ENCODE measurements at places on chromosomes 5 and 9.

DNA sequence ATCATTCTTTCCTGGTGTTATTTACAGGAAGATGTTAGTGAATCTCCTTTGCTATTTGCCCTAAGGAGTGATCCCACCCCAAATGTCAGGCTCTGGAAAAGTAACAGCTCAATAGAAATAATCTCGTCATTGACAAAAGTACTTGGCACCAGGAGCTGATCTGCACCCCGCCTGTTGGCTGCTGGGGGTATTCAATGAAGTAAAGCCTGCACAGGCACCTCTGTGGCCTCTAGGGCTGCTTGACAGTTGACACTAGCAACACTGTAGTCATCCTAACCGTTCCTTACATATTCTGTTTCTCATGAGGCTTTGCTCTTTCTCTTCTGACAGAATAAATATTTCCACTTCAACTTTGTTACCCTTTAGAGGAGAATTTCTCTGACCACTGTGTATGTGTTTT is 103.4 kb downstream of the DOCK2 start:
- no peak for DNase-seq

DNA sequence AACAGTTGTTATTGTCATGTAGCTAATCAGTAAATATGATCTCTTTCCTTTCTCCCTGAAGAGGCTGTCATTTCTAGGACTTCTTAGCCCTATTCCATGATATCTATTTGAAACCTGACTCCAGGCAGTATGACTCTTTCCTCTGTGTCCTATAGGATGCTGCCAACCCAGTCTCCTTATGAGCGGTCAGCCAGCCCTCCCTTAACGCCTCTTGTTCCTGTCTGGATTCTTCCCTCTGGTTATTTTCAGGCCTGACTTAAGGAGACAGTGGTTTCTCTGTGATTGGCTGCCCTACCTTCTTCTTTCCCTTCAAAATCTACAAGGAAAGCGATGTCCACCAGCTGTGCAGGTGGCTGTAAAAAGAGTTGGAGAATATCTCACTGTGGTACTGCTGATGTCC is 19.4 kb upstream of the C5orf63 start:
- peak; percentile 6 for DNase-seq

DNA sequence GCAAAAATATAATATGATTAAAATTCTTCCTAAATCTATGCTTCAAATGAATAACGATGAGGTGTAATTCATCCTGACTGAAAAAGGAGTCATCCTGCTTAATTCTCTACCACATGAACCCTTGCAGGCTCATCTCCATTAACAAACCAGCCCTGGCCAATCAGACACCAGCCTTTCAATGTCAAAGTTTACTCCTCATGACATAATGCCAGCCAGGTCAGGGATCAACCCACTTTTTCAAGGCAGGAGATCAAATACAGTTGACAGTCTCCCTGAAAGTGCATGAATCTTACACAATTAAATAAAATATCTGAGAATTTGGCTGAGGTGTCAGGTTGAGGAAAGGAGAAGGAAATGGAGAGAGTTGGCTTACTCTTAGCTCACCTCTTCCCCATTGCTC is 7.0 kb downstream of the GRIN3A start:
- no peak for DNase-seq

- no peak for DNase-seq
Measured at GRCh38 chr5:15938961-15939360, 240.6 kb downstream of the MARCHF11 start.

GRCh38 chr5:31361234-31361633 is 167.7 kb downstream of the CDH6 start:
- no peak for DNase-seq

GRCh38 chr5:78985725-78986223 is 664 bp upstream of the ARSB start:
- peak; percentile 30 for DNase-seq

DNA sequence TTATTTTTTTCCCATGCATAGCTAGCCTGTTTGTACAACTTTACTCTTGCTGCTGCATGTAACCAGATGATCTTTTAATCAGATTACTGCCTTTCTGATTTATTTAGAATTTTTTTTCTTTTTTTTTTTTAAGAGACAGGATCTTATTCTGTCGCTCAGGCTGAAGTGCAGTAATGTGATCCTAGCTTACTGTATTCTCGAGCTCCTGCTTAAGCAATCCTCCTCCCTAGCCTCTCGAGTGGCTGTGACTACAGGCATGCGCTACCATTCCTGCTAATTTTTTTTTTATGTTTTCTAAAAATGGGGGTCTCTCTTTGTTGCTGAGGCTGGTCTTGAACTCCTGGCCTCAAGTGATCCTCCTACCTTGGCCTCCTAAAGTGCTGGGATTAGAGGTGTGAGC is 9.6 kb downstream of the DCP2 start:
- DNase-seq = no peak

DNA sequence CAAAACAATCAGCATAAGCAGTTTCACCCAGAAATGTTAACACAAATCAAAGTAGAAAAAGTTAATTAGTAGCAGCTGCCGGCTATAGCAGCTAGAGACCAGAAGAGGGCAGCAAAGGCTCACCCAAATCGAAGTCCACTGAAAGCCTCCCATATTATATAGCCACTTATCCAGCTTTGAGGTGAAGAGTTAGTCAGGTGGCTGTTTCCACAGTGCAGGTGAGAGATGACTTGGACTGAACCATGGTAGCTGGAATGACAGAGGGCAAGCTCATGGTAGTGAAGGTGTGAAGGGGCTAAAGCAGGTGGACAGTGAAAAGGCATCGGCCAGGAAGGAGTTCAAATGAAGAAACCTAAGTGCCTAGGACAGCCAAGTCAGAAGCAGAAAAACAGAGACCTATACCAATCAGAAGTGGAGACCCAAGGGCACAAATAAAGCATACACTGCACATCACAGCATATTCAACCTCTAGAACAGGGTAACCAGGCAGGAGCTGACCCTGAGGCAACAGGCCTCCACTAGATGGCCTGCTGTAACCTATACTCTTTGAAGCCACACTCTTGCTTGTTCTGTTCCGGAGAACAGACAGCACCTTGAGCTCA is 7.2 kb upstream of the RNF38 start:
- peak; percentile 44 for DNase-seq

DNA sequence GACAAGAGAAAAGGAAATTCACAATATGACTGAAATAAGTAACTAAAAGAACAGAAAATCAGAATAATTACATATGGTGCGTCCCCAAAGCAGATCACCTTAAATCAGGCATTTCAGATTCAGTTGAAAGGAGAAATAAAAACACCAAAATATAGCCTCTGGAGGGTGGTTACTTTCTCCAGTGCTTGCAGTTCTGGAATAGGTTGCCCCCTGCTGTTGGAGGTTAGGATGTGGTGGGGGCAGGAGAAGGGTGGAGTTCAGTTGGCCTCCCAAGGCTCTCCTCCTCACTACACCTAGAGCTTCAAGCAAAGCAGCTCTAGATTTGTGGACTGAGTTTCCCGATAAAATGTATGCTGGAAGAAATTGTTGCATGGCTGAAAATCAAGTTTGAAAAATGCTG is 338.2 kb upstream of the TLE4 start:
- peak; percentile 0 for DNase-seq

DNA sequence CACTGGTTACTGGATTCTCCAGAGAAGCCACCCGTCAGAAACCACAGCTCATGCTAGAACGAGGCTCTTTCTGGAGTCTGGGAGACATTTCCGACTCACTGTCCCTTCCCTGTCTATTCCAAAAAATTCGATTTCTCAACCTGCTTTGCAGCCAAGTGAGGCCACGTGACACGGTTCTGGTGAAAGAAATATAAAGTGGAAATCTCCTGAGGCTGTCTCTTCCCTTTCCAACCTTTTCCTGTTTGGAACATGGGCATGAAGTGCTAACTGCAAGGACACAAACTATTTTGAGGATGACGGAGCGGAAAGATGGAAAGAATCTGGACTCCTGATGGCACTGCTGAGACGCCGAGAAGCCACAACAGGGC is 6.1 kb upstream of the PTGS1 start:
- no peak for DNase-seq

GRCh38 chr5:96817506-96817905 is 9.8 kb upstream of the ERAP1 start:
- no peak for DNase-seq

- no peak for DNase-seq
Measured at GRCh38 chr9:112224401-112225289, 49.5 kb upstream of the SUSD1 start.

- DNase-seq = no peak
Measured at GRCh38 chr5:175603987-175604739, 53.7 kb upstream of the HRH2 start.

GRCh38 chr5:17058438-17058837 is 122.3 kb upstream of the MYO10 start:
- no peak for DNase-seq

DNA sequence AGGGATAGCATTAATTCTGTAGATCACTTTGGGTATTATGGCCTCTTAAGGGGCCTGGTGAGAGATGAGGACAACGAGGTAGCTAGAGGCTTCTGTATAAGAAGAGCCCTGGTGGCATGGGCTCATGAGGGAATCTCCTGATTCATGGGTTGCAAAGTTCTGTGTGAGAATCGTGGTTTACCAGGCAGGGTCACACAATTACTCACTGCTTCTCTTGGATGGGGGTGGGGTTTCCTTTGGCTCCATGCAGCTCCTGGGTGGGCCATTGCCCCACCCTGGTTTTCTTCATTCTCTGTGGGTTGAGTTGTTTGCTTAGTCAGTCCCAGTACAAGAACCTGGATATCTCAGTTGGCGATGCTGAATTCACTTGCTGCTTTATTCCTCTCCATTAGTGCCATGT is 30.9 kb upstream of the TNFSF15 start:
- DNase-seq = no peak

- no peak for DNase-seq
Measured at GRCh38 chr9:110081395-110081794, 126.6 kb downstream of the C9orf152 start.

- peak; percentile 23 for DNase-seq
Measured at GRCh38 chr9:87445646-87446045, 52.0 kb upstream of the DAPK1 start.

GRCh38 chr9:120212853-120213200 is 367.1 kb downstream of the CDK5RAP2 start:
- DNase-seq = no peak

GRCh38 chr9:2745560-2746380 is 28.5 kb downstream of the KCNV2 start:
- no peak for DNase-seq

DNA sequence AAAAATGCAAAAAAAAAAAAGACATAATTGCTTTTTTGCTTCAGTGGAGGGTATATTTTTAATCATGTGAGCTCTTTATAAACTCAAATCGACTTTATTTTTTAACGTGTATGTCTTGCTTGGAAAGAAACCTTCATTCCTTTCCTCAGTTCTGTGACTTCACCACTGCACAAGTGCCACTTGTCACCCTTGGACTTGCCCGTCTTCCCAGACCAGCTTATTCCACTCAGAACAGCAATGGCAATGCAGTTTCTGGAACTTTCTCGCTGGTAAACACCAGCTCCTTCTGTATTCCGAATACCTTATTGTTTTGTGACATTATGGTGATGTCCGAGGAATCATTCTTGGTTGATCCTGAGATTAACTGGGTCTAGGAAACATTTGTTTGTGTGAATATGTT is 440.5 kb upstream of the ADAMTS16 start:
- no peak for DNase-seq

- no peak for DNase-seq
Measured at GRCh38 chr9:129182122-129182521, 4.1 kb upstream of the IER5L start.

GRCh38 chr5:1777281-1778137 is 22.1 kb downstream of the MRPL36 start:
- DNase-seq = no peak

- DNase-seq = no peak
Measured at GRCh38 chr9:34650816-34651215, 1.2 kb upstream of the IL11RA start.

DNA sequence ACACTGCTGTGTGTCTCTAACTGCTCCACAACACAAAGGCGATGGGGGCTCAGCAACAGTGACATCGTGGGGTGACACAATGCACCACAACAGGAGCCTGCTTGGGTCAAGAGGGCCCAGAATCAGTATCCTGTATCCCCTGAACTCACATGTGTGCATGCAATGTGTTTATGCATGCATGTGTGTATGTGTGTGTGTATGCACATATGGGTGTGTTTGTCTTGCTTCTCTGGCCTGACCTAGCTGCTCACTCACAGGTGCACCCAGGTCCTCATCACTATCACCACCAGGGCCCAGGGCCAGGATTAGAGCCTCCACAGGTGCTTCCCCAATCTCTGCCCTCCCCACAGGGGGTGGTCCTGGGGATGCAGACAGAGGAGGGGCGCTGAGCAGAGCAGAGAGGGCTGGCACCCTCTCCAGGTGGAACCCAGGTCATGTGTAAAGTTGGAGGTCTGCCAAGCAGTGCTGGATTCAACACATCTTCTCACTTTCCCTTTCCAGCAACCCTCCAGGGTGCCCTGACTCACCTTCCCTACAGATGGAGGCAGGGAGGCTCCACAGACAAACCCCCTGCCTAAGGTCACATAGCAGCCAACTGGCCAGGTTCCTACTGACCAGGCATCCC is 18.1 kb upstream of the ZNF484 start:
- no peak for DNase-seq

DNA sequence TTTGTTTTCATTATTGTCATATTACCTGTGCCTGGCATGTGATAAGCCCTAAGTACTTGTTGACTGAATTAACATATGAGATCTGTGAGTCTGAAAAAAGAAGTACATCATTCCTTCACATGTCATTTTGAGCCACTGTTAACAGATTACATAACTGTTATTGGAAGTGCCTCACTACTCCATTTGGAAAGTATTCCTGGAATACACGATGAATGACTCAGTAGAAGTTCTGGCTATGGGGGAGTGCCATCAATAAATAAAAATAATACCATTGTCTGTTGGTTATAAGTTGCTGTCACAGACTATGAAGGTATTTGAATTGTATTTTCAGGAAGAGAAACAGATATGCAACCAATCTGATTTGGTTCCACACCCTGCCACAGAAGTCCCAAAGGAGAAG is 12.9 kb downstream of the NIPSNAP3B start:
- no peak for DNase-seq

GRCh38 chr5:103005276-103005675 is 114.7 kb downstream of the GIN1 start:
- no peak for DNase-seq

GRCh38 chr9:76688471-76689238 is 75.6 kb upstream of the PCA3 start:
- DNase-seq = no peak

- DNase-seq = no peak
Measured at GRCh38 chr9:129284607-129285291, 106.7 kb upstream of the IER5L start.

- DNase-seq = no peak
Measured at GRCh38 chr9:20853866-20854265, 169.8 kb downstream of the FOCAD start.

- no peak for DNase-seq
Measured at GRCh38 chr5:102547141-102548035, 48.6 kb upstream of the SLCO6A1 start.

DNA sequence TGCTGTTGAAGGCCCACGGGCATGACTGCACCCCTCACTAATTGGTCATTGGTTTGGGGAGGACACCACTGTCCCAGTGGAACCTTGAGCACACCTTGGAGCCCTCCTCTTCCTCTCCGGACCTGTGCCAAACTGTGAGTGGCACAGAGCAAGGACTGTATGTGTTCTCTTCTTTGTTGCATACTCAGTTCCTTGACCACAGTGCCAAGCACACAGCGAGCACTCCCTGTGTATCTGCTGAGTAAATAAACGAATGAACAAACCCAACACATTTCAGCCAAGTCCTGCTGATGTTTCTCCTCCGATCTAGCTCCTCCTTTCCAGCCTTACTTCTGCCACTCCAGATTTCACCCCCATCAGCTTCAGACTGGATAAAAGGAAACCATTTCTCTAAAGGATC is 2.7 kb upstream of the TRIM52 start:
- DNase-seq = no peak

- DNase-seq = peak; percentile 74
Measured at GRCh38 chr9:37422289-37423104, at the start of gene GRHPR. TSS of gene GRHPR (plus strand) at chr9:37422696. CDS start at chr9:37422751, 55 bp downstream.
